ENCODE measurements at places on chromosomes 13 and 19. TPM values are rescaled to one million over a fixed set of nuclear protein-coding genes. Genes with fewer than 3 reads are reported as not detected.

- H3K27me3 ChIP-seq: no peaks in the 10 kb centered on the region
- H3K4me3 ChIP-seq: no peak overlapping the region
- DNase-seq: no peak
- H3K36me3 ChIP-seq: no peaks in the 10 kb centered on the region
- no peaks in the 10 kb centered on the region for H3K4me1 ChIP-seq
Observed at GRCh38 chr13:111518161-111518792, 197.8 kb downstream of the TEX29 start.

- no peaks in the 10 kb centered on the region for H3K36me3 ChIP-seq
- H3K27me3 ChIP-seq: no peaks in the 10 kb centered on the region
- no peak overlapping the region for H3K27ac ChIP-seq
- no peaks in the 10 kb centered on the region for H3K4me1 ChIP-seq
- no peak overlapping the region for H3K4me3 ChIP-seq
- no peak for DNase-seq
Observed at GRCh38 chr13:25581351-25581750, 209.6 kb downstream of the ATP8A2 start.

DNA sequence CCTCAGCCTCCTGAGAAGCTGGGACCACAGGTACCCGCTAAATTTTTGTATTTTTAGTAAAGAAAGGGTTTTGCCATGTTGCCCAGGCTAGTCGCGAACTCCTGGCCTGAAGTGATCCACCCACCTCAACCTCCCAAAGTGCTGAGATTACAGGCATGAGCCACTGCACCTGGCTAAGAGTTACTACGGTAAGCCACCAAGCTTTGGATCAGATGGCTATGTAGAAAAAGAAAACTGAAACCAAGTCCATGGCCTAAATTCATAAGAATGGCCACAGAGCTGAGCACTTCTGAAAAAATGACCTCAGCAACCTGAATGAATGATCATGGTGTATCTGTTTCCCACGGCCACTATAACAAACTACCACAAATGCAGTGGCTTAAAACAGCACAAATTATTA, 9.4 kb downstream of the OPA3 start:
- H3K4me3 ChIP-seq: no peak overlapping the region
- H3K27ac ChIP-seq: no peak overlapping the region
- no peaks in the 10 kb centered on the region for H3K36me3 ChIP-seq

DNA sequence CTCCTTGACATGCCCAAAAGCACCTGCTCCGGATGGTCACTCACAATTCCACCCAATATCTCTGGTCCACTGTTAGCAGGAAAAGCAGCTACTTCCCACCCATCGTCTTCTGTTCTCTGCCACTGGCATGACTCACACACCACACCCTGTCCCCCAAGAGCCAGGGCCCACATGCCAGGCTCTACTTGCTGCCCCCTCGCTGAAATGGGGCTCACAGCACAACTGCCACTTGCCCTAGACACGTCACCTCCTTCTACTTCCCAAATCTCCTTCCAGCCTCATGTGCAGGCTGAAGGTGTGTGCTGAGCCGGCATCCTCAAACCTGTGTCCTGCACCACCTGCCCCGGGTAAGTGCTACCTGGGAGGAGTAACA, 65.0 kb downstream of the TBC1D4 start:
- no peaks in the 10 kb centered on the region for H3K4me1 ChIP-seq
- H3K27me3 ChIP-seq: no peaks in the 10 kb centered on the region
- H3K4me3 ChIP-seq: no peak overlapping the region
- DNase-seq: no peak

DNA sequence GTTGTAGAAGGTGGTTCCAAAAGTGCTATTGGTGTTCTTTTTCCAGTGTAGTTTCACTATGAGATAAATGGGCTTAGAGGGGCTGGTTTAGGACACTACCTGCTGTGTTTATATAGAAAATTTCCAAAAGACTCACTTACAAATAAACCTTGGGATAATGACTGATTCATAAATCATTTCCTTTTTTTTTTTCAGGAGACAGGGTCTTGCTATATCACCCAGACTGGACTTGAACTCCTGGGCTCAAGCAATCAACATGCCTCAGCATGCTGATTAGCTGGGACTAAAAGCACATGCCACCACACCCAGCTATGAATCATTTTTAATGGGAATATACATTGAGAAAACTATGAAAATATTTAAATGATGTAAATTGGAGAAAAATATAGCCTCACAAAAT, 376.6 kb downstream of the PCDH9 start:
- no peak for DNase-seq
- no peak overlapping the region for H3K27ac ChIP-seq
- H3K27me3 ChIP-seq: no peaks in the 10 kb centered on the region

DNA sequence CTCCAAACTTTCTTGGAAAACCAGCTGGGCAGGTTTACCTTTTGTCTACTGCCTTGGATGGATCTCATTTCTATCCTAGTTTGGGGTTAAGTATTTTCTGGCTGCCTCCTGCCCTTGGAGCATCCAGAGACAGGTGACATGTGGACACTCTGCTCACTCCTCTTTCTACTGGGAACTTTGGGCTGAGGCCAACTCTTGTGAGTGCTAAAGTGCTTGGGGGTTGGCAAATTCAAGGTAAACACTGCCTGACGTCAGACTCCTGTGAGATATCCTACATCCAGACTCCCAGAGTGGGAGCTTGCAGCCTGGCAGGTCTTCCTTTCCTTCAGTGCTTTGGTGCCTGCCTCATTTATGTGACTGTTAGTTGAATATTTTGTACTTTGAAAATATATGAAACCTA, 388.1 kb downstream of the KCNRG start:
- no peaks in the 10 kb centered on the region for H3K4me1 ChIP-seq
- no peak overlapping the region for H3K27ac ChIP-seq
- H3K27me3 ChIP-seq: no peaks in the 10 kb centered on the region
- H3K4me3 ChIP-seq: no peak overlapping the region
- H3K36me3 ChIP-seq: no peaks in the 10 kb centered on the region
- no peak for DNase-seq

GRCh38 chr13:97114651-97115050, 107.5 kb upstream of the MBNL2 start:
- H3K27me3 ChIP-seq: no peaks in the 10 kb centered on the region
- H3K27ac ChIP-seq: no peak overlapping the region
- no peak overlapping the region for H3K4me3 ChIP-seq
- no peaks in the 10 kb centered on the region for H3K36me3 ChIP-seq

DNA sequence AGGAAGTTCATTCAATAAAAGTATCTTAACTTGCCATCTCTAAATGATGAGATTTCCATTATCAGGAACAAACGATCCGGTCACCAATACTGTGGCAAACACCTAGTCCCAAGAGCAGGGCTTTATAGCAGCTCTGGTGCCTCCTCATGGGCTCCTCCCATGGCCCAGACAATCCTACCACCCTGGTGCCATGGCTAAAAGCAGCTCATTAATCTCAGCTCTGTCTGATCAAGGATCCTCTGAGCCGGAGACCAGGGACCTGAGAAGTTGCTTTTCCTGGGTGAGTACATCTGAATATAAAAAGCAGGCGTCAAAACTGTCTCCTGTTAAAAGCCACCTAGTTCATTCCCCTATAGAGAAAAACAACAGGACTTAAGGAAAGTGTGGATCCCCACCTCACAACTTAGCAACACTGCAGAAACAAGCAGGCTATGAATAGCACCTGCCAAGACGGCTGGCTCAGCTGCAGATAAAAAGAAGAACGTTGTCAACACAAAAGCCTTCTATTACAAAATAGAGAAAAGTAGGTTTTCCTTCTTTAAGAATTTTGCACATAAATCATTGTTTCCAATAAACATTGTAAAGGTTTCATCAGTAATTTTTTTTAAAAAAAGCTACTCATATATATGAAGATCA, 30.3 kb downstream of the TSHZ3 start:
- no peaks in the 10 kb centered on the region for H3K4me1 ChIP-seq
- H3K36me3 ChIP-seq: no peaks in the 10 kb centered on the region
- no peak for DNase-seq

DNA sequence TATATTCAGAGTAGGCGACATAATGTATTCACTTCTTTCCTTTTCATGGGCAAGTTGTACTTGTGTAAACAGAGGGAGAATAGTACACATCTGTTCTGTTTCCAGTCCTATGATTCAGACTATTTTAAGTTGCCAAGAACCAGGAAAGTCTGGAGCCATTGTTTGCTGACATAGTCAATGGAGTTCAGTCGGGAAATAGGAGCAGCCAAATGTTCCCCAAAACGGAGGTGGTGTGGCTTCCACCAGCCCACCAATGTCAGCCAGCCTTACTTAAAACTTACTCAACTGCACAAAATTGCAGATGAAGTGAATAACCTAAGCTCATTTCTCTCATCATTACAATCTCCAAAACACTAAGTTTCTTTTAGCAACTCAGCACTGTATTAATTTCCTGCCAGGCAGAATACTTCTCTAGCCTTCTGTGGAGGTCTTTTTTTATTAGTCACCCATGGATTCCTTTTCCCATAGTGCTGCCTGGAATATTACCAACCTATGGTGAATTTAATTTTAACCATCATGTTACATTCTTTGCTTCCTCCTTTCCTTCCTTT, 22.3 kb upstream of the CSNK1A1L start:
- no peaks in the 10 kb centered on the region for H3K27me3 ChIP-seq
- no peak overlapping the region for H3K4me3 ChIP-seq
- no peak for DNase-seq
- H3K27ac ChIP-seq: no peak overlapping the region
- no peaks in the 10 kb centered on the region for H3K4me1 ChIP-seq

DNA sequence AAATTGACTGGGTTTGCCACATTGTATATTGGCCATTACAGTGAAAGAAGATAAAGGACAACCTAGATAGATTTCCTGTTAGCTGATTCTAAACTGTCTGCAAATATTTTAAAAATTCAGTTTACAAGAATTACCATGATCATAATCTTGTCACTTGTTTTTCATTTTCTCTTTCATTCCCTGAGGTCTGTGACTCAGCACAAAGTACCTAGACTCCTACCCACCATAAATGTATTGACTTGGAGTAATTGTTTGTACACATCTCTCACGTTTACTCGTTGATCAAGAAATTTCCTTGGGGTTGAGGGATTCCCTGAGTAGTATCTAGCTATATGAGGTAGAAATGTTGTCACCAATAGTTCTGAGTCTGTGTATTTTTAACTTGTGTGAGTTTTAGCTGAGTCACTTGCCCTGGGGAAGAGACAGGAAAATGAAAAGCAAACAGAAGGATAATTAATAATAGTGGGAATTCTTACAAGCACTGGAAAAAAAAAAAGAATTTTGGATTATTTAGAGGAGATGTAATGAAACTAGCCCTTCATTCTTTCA, 299.2 kb upstream of the DACH1 start:
- H3K27ac ChIP-seq: no peak overlapping the region
- no peak overlapping the region for H3K4me3 ChIP-seq
- no peak for DNase-seq
- no peaks in the 10 kb centered on the region for H3K4me1 ChIP-seq

DNA sequence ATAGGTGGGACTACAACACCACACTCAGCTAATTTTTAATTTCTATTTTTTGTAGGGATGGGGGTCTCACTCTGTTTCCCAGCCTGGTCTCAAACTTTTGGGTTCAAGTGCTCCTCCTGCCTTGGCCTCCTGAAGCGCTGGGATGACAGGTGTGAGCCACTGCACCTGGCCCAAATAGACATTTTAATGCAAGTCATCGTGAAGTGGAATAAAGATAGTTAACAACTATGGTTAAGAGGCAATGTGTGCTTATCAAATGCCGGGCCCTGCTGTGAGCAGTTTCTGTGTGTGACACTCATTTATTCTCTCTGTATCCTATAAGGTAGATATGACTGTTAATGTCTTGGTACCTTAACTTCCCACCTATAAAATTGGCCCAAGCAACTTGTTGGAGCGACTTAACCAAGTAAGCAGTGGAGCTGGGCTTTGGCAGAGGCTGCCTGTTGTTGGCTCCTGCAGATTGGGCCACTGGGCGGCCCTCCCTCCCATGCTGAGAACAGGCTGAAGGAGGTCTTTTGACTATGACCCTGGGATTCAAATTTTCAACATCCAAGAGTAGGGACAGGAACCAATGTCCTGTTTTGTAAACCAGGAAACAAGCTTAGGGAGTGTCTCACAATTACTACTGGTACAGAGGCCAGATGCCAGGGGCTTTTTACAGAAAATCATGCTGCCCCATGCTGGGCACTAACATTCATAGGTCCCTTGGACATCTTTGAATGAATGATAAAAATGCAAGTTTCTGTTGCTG, 450.7 kb downstream of the TSHZ3 start:
- no peaks in the 10 kb centered on the region for H3K4me1 ChIP-seq
- H3K36me3 ChIP-seq: no peaks in the 10 kb centered on the region
- H3K27me3 ChIP-seq: no peaks in the 10 kb centered on the region
- DNase-seq: no peak
- no peak overlapping the region for H3K4me3 ChIP-seq

- no peak overlapping the region for H3K4me3 ChIP-seq
- no peaks in the 10 kb centered on the region for H3K27me3 ChIP-seq
- H3K4me1 ChIP-seq: no peaks in the 10 kb centered on the region
- no peak overlapping the region for H3K27ac ChIP-seq
Observed at GRCh38 chr19:40252395-40252794, 25.9 kb upstream of the CCNP start.

DNA sequence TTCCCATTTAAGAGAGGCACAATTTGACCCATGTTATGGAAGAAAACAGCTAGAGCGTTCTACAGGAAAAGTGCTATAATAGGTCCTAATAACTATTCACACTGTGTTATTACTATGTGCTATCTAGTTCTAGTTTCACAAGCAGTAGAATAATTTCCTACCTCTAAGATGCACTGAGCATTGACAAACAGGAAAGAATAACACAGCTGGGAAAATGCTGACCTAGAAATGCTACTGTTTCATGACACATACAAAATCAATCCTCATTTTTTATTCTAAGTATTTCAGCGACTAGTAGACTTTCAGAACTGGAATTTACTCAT, 259.5 kb downstream of the ITGBL1 start:
- H3K4me1 ChIP-seq: no peaks in the 10 kb centered on the region
- no peak overlapping the region for H3K4me3 ChIP-seq
- no peaks in the 10 kb centered on the region for H3K36me3 ChIP-seq
- no peak for DNase-seq
- no peaks in the 10 kb centered on the region for H3K27me3 ChIP-seq
- no peak overlapping the region for H3K27ac ChIP-seq

- H3K27ac ChIP-seq: no peak overlapping the region
- no peaks in the 10 kb centered on the region for H3K36me3 ChIP-seq
- H3K4me3 ChIP-seq: no peak overlapping the region
- H3K27me3 ChIP-seq: no peaks in the 10 kb centered on the region
Observed at GRCh38 chr13:98950705-98951104, 27.2 kb downstream of the DOCK9 start.

GRCh38 chr13:30745906-30746686, 10.8 kb downstream of the ALOX5AP start:
- no peaks in the 10 kb centered on the region for H3K27me3 ChIP-seq
- H3K36me3 ChIP-seq: peaks cover 9% of the 10 kb centered on the region
- DNase-seq: no peak
- peaks cover 18% of the 10 kb centered on the region for H3K4me1 ChIP-seq
- H3K27ac ChIP-seq: no peak overlapping the region
- H3K4me3 ChIP-seq: no peak overlapping the region

GRCh38 chr13:23642110-23642509, 71.9 kb downstream of the TNFRSF19 start:
- no peak overlapping the region for H3K4me3 ChIP-seq
- no peaks in the 10 kb centered on the region for H3K27me3 ChIP-seq
- no peak for DNase-seq
- no peaks in the 10 kb centered on the region for H3K36me3 ChIP-seq

MAN2B1 gene
- total RNA-seq: 150 TPM

NCR1 gene
- 2.6 TPM for total RNA-seq

IRF3 gene
- 212 TPM for total RNA-seq

ZNF557 gene
- total RNA-seq: 11.7 TPM

ZNF223 gene
- total RNA-seq: 0.15 TPM

ZNF439 gene
- 5.6 TPM for total RNA-seq

CD70 gene
- total RNA-seq: 1.2 TPM

PRTN3 gene
- total RNA-seq: not detected

ZNF606 gene
- total RNA-seq: 15.3 TPM

Data from naive thymus-derived CD4-positive, alpha-beta T cell (primary cell).